Stimulated activated CD8-positive, alpha-beta memory T cell treated with anti-CD3 and anti-CD28 coated beads, Interleukin-15, amount 100 ng/mL, for 48 hours (primary cell): ENCODE measurements at places on chromosomes 7 and 10.

- no peak for DNase-seq
Observed at GRCh38 chr7:158357898-158358821, 229.5 kb downstream of the PTPRN2 start.

- no peak for DNase-seq
Observed at GRCh38 chr10:21401196-21401595, 124.3 kb downstream of the SKIDA1 start.

DNA sequence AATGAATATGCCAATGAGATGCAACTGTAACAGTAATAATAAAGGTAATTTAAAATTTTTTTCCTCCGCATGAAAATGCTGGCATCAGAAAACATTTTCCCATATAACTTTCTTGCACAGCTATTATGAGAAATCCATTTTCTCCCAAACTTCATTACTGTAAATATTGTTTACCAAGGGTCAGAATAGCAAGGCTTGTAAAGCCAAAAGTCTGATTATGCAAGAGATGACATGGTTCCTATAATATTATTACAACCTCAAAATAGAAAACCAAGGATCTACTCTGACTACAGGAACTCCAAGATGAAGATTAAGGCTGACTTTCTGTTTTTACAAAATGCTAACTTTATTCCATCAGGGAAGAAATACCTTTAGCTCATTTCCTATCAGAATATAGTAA lies 162.7 kb upstream of the CDK1 start:
- DNase-seq: no peak

DNA sequence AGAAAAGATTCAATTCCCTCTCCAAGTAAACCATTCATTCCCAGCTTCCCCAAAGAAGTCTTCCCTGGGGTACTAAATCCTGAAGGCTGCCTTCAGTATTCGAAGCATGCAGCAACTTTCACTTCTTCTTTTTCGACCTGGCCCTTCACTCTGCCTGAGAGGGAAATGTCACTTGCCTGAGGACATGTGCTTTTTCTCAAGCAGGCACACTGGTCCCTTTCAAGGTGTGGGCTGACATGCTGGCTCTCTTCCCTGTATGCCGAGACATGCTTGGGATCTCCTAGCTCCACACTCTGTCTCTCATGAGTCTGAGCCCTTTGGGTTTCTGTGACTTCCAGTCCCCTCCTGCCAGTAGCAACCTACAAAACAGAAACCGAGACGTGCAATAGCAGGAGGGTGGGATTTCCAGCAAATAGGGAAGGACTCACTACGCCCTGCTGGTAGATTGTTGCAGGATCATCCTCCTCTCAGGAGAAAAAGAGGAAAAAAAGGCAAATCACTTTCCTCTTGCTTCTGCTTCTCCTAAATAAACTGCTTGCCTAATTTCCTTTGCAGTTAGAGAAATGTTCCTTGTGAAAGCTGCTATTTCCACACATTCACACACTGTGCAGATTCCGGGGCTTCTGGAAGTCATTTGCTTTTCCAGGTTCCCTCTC lies 33.5 kb downstream of the FIGNL1 start:
- no peak for DNase-seq

- no peak for DNase-seq
Observed at GRCh38 chr10:33798754-33799153, 464.3 kb upstream of the NRP1 start.

- no peak for DNase-seq
Observed at GRCh38 chr10:101145750-101146391, 14.8 kb downstream of the TLX1 start.

GRCh38 chr10:63083904-63084689 lies 49.0 kb upstream of the NRBF2 start:
- DNase-seq: no peak

- no peak for DNase-seq
Observed at GRCh38 chr10:22753786-22754185, 39.4 kb upstream of the PIP4K2A start.

DNA sequence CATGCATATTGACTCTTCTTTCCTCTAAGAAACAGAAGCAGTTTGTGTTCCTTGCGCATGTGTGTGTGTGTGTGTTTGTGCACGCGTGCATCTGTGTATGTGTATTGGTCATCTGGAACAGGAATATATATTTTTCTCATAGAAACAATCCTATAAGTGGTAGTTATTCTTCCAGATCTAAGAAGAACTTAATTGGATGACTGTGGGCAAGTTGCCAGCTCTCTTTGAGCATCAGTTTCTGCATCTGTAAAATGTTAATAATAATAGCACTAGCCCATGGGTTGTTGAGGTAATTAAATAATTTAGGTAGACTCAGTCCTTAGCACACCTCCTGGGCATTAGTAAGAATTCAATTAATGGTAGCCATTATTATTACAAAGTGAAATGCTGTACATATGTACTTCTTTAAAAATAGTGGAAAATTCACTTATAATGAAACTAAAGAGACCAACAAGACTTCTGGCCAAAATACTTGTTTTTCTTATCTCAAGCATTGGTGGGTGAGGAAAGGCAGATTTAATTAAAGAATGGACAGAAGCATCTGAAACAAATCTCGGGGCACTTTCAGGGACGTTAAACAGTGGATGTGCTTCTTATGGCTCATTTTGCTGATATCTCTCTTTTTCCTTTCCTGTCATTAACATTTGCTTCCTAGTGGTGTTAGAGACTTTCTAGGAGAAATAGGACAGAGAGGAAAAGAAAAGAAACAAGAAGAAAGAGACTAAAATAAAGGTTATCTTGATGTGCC lies 124.9 kb upstream of the HABP2 start:
- no peak for DNase-seq

DNA sequence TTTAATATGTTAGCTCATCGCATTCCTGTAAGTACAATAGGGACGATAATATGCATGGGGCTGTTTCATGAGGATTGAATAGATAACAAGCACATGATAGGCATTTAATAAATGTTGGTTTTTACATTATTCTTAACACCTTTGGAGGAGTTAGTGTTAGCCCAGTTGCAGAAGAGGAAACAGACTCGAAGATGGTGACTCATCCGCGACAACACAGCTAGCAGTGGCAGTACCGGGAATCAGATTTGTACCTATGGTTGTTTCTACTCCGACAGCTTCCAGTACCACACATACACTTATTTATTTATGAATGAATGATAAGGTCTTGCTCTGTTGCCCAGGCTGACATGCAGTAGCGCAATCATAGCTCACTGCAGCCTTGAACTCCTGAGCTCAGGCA lies 2.9 kb downstream of the LRMDA start:
- no peak for DNase-seq

DNA sequence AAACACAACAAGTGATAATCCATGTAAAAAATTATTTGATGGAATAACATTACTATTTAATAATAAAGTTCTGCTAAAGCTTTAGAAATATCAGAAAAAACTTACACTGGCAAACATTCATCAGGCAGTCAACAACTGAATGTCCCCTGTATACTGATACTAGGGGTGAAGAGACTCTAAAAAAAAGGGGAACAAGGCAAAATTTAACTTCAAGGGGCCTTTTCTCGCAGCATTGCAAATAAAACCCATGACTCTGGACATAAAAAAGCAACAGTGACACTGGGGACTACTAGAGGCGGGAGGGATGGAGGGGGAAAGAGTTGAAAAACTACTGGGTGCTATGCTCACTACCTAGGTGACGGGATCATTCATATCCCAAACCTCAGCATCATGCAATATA lies 5.8 kb upstream of the IFRD1 start:
- DNase-seq: no peak

DNA sequence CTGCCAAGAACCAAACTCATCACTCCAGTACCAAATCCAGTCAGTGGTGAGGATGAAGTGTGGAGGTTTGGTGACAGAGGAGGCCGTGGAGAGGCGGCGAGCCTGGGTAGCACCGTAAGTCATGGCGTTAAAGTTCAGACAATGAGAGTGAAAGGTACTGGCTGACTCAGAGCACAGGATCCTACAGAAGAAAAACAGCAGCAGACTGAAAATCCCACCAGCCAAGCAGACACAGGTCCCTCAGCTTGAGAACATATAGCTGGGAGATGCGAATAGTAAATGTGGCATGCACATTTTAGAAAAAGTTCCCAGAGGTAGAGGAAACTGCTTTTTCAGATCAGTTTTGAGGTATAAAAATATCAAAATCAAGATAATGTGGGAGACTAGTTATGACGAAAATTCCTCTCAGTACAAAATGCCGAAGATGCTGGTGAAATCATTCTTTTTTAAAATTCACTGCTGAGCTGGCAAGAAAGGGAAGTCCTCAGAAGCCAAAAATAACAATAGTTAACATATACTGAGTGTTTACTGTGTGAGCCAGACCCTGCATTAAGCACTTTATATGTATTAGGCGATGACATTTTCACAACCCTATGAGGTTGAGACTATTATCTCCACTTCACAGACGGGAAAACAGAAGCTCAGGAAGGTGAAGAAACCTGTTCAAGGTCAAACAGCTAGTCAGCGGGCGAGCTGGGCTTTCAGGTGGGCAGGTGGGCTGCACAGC lies 20.9 kb downstream of the PARP12 start:
- DNase-seq: no peak

DNA sequence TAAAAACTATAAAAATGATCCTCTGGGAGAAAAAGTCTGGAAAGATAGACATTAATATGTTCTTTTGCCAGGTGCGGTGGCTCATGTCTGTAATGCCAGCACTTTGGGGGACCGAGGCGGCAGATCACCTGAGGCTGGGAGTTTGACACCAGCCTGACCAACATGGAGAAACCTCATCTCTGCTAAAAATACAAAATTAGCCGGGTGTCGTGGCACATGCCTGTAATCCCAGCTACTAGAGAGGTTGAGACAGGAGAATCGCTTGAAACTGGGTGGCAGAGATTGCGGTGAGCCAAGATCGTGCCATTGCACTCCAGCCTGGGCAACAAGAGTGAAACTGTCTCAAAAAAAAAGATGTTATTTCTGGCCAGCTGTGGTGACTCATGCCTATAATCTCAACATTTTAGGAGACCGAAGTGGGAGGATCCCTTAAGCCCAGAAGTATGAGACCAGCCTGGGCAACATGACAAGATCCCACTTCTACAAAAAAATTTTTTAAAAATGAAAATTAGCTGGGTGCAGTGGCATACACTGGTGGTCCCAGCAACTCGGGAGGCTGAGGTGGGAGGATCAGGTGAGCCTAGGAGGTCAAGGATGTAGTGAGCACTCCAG lies 101.9 kb upstream of the LRRN3 start:
- no peak for DNase-seq

- no peak for DNase-seq
Observed at GRCh38 chr10:5581670-5582566, 57.2 kb downstream of the CALML3 start.

DNA sequence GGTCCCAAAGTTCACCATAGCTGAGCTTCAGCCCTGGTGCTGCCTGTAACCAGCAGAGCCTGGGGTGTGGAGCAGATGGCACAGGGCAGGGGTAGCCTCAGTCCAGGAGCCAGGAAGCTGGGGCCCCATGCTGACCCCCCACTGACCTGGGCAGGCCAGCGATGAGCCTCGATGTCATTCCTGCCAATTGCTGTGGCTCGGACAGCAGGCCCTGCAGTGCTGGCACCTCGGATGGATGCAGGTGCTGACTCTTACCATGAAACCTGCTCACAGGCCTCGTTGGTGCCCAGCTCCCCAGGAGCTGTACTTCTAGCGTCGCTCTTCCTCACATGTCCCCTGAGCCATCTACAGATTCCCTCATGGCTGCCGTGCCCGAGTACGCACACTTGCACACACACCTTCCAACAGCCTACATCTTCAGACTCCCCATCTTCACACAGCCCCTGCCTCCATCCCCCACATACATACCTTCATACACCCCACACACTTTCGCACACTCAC lies 46.8 kb upstream of the PCBD1 start:
- no peak for DNase-seq

DNA sequence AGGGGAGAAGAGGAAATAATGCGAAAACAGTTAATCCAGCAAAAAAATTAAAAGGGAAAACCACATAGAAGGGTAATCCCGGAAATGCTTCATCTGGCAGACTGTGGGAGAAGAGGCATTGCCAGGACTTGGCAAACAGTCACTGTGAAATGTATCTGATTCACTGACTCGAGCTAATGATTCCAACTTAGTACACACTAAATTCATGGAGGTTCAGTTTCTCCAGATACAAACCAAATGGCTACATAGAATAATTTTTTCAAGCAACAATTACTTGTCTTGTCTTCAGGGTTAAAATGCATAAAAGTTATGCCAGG lies 36.4 kb downstream of the GDI2 start:
- DNase-seq: no peak

- DNase-seq: no peak
Observed at GRCh38 chr10:111077785-111078504, 1.1 kb downstream of the ADRA2A start.

- no peak for DNase-seq
Observed at GRCh38 chr7:122628651-122629411, 70.1 kb downstream of the RNF133 start.

DNA sequence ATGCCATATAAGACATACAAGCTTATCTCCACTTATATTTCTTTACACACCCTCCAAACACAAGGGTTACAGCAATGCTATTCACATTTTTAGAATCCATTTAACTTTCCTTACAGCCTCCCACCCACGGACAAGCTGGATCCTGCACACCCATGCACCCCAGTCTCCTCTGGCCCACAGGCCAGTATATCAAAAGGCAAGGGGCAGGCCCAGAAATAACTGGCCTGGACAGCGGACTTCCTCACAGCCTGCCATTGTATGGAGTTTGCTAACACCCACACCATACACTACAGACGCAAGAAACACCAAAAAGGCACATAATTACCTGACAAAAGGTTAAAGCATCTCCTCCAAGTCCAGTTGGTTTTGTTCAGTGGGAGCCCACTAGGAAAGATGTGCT lies 12.0 kb downstream of the HOXA4 start:
- no peak for DNase-seq

GRCh38 chr10:132109341-132110110 lies 43.8 kb downstream of the JAKMIP3 start:
- DNase-seq: no peak

DNA sequence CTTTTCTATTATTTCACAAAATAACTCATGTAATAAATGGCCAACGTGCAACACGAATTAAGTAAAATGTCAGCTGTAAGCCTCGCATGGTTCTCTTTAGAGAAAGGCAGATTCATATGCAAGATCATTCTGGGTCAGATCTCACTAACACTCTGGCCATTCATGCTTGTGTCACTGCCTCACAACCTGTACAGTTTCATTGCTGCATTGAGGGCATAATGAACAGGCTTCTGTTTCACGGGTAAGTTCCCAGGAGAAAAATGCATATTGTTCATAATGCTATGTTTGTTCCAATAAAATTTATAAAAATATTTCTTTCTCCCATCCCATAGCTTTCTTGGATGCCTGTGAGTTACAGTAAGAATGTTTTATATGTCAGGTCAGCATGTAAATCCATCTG lies 734.0 kb upstream of the ANKRD30A start:
- DNase-seq: no peak

GRCh38 chr10:19256331-19256730 lies 207.7 kb downstream of the MALRD1 start:
- DNase-seq: no peak

- DNase-seq: peak; percentile 34
Observed at GRCh38 chr10:32256613-32257437, 90.1 kb downstream of the EPC1 start.

GRCh38 chr10:110576220-110576619 lies 8.7 kb downstream of the SMC3 start:
- DNase-seq: no peak
